ENCODE measurements at places on chromosomes 2 and 18.

- no peak for DNase-seq
Observed at GRCh38 chr2:22360735-22361374, 1024.1 kb upstream of the KLHL29 start.

GRCh38 chr2:20491739-20492531 lies 45.1 kb downstream of the RHOB start:
- no peak for DNase-seq

DNA sequence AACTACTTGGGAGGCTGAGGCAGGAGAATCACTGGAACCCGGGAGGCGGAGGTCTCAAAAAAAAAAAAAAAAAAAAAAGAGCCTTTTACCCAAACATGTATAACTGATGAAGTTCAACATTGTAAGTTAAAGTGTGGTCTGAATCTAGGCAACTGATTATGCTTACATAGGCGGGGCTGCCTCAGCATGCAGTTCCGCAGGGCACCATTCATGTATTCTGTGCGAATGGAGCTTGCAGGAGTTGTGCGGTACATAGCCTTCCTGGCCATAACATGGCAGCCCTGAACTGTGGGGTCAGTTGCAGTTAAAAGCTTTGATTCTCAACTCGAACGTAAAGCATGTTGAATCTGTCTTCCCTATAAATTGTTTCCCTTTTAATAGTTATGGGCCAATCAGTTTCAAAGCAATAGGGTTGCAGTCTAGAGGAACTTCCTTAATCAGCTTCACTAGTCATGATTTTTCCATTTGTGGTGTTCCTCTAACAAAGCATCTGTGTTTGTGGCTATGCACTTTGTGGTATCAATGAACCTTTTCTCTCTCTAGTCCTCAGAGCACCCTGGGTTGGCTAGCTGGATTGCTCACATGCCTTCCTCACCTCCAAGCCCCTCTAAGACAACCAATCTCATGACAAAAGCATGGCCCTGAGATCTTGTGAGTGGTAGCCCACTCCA lies 30.6 kb upstream of the CEP68 start:
- DNase-seq = no peak

DNA sequence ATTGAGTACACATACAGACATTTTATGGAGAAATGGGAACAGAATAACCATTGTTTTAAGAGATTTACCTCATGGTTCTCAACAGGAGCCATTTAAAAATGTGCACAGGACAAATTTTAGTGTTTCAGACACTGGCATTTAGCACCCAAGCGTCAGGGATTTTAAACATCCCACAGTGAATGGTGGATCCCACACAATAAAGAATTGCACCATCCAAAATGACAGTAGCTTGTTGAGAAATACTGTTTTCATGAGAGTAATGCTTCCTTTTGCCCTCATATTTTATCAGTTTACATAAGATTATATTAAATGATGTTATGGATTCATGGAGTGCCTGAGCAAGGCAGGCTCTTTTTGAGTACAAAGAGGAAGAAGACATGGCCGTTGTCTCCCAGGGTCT lies 54.0 kb downstream of the MFSD6 start:
- DNase-seq = no peak

DNA sequence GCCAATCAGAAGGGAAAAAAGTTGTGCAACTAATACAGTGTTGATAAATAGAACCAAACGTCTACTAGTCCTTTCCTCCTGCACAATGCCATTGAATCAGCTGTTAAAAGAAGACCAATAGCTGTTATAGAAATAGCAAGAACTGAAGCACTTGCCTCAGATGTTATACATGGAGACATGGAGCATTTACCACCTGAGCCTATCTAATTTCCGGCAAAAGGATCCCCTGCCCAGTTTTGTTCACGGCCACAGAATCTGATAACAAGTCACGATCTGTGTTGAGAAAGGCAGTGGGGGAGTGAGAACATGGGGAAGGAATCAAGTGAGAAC lies 285.4 kb downstream of the ZEB2 start:
- DNase-seq = no peak

DNA sequence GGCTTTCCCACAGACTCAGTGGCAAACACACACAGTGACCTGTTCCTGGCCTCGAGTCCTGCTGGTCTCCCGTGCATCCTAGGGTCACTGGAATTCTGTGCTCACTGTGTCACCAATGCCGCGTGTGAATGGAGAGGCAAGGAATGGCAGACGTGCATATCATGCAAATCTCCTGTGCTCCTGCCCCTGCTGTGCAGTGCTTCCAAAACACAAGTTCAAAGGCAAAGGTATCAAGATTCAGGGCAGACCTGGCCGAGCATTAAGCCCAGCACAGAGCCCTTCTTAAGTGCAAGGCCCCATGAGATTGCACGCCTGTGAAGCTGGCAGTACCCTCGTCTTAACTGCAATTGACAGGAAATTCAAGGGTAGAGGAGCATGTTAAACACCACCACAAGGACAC lies 129.1 kb downstream of the NDUFA10 start:
- no peak for DNase-seq

DNA sequence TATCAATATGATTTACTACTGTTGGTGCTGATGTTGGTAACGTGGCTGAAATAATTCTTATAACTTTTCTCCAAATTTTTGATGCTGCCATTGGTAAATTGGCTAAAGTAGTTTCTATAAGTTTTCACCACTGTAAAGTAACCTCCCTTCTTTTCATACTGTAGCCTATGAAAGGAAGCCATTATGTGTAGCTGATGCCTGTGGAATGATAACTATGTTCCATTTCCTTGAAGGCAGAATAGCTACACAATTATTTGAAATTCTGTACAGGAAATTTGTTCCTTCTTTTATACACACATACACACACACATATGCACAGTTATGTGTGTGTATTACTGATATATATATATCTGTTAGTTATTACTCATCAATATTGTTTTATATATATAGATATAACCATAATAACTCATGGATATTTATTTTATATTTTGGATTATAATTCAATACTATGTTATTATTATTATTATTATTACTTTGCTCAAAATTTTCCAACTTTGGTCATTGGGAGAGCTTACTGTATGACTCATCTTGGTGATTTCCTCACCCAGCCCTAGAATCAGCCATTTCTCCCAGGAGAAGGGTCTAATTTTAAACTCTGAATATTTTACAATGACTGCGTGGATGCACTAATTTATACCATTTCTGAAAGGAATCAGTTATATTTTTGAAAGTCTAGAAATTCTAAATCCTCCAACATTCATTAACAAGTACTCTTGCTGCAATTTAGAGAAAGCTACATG lies 1677.7 kb downstream of the SUCLG1 start:
- DNase-seq = no peak

- no peak for DNase-seq
Observed at GRCh38 chr2:84965192-84965516, 5.8 kb upstream of the KCMF1 start.

- DNase-seq = peak; percentile 68
Observed at GRCh38 chr2:25700221-25700660, 26.9 kb upstream of the DTNB start.

GRCh38 chr18:24112874-24113615 lies 25.8 kb upstream of the CABYR start:
- no peak for DNase-seq

Data from NCI-H1694 treated with DMSO at 0.1 percent for 48 hours (cell line).